ENCODE measurements at places on chromosomes 11 and 22. TPM values are rescaled to one million over a fixed set of nuclear protein-coding genes. Genes with fewer than 3 reads are reported as not detected.

- no peak for DNase-seq
- peaks cover 5% of the 10 kb centered on the region for H3K4me1 ChIP-seq
- no peaks in the 10 kb centered on the region for H3K27me3 ChIP-seq
Observed at GRCh38 chr11:12052676-12053605, 44.5 kb upstream of the DKK3 start.

DNA sequence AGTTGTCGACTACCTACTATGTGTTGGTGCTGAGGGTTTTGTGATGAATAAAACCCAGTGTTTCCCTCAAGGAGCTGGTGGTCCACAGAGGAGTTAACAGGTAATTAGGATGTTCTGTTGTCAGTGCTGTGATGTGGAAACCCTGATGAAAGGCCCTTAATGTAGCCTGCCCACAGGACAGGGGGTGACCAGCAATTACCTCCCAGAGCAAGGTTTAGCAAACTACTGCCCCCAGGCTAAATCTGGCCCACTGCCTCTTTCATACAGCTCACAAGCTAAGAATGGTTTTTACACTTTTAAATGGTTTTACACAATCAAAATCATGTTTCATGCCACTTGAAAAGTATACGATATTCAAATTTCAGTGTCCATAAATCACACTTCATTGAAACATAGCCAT, 536.2 kb downstream of the MIAT start:
- no peak overlapping the region for H3K4me3 ChIP-seq
- no peak for DNase-seq
- H3K27me3 ChIP-seq, result no peaks in the 10 kb centered on the region

- peak overlapping the region; percentile 24 for H3K27ac ChIP-seq
- H3K4me1 ChIP-seq, result peaks cover 18% of the 10 kb centered on the region
- DNase-seq, result peak; percentile 52
Observed at GRCh38 chr22:32531931-32532819, 57.6 kb downstream of the FBXO7 start.

Gene EXPH5
- total RNA-seq, result 5.6 TPM

GRCh38 chr11:129209891-129210830, 18.0 kb upstream of the ARHGAP32 start:
- no peak overlapping the region for H3K27ac ChIP-seq
- no peaks in the 10 kb centered on the region for H3K27me3 ChIP-seq
- no peak for DNase-seq
- H3K36me3 ChIP-seq, result no peaks in the 10 kb centered on the region
- no peak overlapping the region for H3K4me3 ChIP-seq

- H3K36me3 ChIP-seq, result no peaks in the 10 kb centered on the region
- H3K27me3 ChIP-seq, result no peaks in the 10 kb centered on the region
- no peak overlapping the region for H3K27ac ChIP-seq
- H3K4me3 ChIP-seq, result no peak overlapping the region
Observed at GRCh38 chr11:70506986-70507385, 108.7 kb downstream of the CTTN start.

DNA sequence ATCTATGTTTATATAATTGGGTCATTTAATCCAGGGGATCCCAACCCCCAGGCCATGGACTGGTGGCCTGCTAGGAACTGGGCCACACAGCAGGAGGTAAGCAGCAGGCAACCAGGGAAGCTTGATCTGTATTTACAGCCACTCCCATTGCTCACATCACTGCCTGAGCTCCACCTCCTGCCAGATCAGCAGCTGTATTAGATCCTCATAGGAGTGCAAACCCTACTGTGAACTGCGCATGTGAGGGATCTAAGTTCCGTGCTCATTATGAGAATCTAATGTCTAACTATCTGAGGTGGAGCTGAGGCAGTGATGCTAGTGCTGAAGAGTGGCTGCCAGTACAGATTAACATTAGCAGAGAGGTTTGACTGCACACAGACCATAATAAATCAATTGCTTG, 32.8 kb downstream of the MS4A2 start:
- H3K27ac ChIP-seq, result no peak overlapping the region
- peak; percentile 0 for DNase-seq
- no peaks in the 10 kb centered on the region for H3K36me3 ChIP-seq
- peaks cover 25% of the 10 kb centered on the region for H3K4me1 ChIP-seq
- no peaks in the 10 kb centered on the region for H3K27me3 ChIP-seq
- H3K4me3 ChIP-seq, result no peak overlapping the region

DNA sequence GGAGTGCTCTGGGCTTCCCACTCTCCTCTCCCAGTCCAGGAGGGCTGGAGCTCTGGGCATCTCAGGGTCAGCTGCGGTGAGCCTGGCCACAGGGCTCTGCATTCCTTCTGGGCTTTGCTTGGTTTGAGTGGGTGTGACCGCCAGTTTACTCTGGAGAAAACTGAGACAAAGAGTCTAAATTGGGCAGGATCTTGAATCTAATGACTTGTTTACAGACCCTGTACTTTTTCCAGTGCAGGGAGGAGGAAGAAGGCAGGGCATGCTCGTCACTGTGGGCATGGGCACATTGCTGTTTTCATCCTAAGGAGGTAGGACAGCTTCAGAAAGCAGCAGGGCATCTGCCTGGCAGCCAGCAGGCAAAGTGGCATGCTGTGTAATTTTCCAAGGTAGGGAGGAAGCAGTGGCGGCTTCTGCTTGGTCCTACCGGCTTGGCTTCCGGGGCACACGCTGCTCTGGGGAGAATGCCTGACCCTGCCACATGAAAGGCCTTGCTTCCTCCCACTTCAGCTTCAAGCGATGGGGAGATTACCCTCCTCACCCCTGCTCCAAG, 22.9 kb downstream of the FLI1 start:
- H3K27me3 ChIP-seq, result peaks cover 39% of the 10 kb centered on the region
- no peaks in the 10 kb centered on the region for H3K36me3 ChIP-seq
- peaks cover 19% of the 10 kb centered on the region for H3K4me1 ChIP-seq
- no peak overlapping the region for H3K27ac ChIP-seq
- H3K4me3 ChIP-seq, result no peak overlapping the region

DNA sequence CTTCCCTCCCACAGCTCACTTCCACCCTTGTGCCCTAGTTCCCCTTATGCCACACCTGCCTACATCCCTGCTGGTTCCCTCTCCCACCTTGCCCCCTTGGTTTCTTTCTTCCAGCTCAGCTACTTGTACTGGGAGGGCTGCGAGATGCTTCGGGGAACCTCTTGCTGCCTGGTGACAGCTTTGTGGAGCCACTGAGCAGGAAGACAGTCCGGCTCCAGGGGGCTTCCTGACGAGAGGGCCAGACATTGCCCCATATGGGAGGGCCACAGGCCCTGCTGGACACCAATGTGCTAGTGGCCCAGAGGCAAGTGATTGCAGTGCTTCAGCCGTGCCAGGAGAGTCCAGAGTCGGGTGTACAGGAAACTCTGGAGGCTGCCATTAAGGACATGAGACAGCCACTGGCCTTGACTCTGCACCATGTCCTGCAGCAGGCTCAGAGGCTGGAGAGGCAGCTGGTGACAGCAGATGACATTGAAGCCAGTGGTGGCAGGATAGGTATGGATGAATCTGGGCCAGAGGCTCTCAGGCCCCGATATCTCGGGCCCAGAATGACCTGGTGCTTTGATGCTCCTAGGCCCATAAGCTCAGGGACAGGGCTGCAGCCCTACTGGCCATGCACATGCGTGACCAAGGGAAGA, 54.3 kb downstream of the BTG4 start:
- H3K4me3 ChIP-seq, result no peak overlapping the region
- no peaks in the 10 kb centered on the region for H3K36me3 ChIP-seq
- no peak overlapping the region for H3K27ac ChIP-seq
- no peaks in the 10 kb centered on the region for H3K4me1 ChIP-seq
- no peak for DNase-seq

Gene SCN4B
- total RNA-seq, result 0.21 TPM

- H3K27ac ChIP-seq, result no peak overlapping the region
Observed at GRCh38 chr11:96036863-96037262, 113.0 kb upstream of the MTMR2 start.

Gene IRAG1
- total RNA-seq, result 7.3 TPM

GRCh38 chr11:126519764-126520734, 164.6 kb downstream of the ST3GAL4 start:
- no peaks in the 10 kb centered on the region for H3K4me1 ChIP-seq
- no peak overlapping the region for H3K27ac ChIP-seq
- no peaks in the 10 kb centered on the region for H3K36me3 ChIP-seq
- H3K27me3 ChIP-seq, result no peaks in the 10 kb centered on the region

DNA sequence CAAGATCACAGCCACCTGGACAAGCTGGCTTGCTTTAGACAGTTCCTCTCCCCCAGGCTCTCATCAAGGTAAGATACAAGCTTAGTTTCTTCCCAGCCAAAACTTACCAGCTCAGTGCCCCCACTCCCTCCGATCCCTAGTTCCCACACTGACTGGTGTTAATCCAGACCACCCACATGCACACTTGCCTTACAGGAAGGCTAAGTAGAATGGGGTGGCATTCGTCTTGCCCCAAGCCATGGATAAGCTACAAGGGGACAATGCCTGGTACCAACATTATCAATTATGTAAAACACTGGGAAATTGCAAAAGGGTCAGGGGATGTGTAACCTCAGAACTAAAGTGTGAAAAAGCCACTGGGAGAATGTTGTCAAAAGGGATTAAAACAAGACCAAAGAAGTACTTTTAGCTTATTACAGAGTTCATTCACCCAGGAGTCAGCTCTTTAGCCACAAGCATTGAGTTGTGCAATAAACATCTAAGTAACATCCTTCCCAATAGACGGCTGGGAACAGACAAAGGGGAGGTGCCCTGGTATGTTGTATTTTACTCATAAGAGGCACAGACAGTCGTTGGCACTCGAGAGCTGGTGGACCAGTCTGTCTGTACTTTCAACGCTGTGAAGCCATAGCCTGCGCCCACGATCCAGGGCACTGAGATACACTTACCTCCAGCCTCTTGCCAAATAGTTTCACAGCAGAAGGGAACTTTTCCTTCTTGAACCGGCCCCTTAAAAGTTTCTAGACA, 1.1 kb downstream of the DHCR7 start:
- DNase-seq, result peak; percentile 85
- no peaks in the 10 kb centered on the region for H3K27me3 ChIP-seq
- peaks cover 7% of the 10 kb centered on the region for H3K4me1 ChIP-seq
- peaks cover 26% of the 10 kb centered on the region for H3K36me3 ChIP-seq

Gene MS4A3
- not detected for total RNA-seq

- peaks cover 18% of the 10 kb centered on the region for H3K4me1 ChIP-seq
- no peaks in the 10 kb centered on the region for H3K27me3 ChIP-seq
- DNase-seq, result no peak
- H3K4me3 ChIP-seq, result no peak overlapping the region
- H3K27ac ChIP-seq, result peak overlapping the region; percentile 91
- H3K36me3 ChIP-seq, result no peaks in the 10 kb centered on the region
Observed at GRCh38 chr11:69906453-69906907, 87.3 kb upstream of the FGF3 start.

- H3K4me3 ChIP-seq, result no peak overlapping the region
- no peak overlapping the region for H3K27ac ChIP-seq
- no peaks in the 10 kb centered on the region for H3K36me3 ChIP-seq
- H3K4me1 ChIP-seq, result no peaks in the 10 kb centered on the region
- no peaks in the 10 kb centered on the region for H3K27me3 ChIP-seq
- no peak for DNase-seq
Observed at GRCh38 chr11:64339286-64339685, 718 bp upstream of the CCDC88B start.

Gene THOC5
- total RNA-seq, result 41.3 TPM

DNA sequence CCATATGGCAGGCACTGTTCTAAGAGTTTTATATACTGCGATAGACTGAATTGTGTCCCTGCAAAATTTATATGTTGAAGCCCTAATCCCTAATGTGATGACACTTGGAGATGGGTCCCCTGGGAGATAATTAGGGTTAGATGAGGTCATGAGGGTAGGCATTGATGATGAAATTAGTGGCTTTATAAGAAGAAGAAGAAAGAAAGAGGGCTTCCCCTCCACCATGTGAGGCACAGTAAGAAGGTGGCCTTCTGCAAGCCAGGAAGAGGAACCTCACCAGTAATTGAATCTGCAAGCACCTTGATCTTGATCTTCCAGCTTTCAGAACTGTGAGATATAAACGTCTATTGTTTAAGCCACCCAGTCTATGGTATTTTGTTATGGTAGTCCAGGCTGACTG, 46.6 kb upstream of the TENM4 start:
- no peaks in the 10 kb centered on the region for H3K27me3 ChIP-seq
- no peak overlapping the region for H3K4me3 ChIP-seq
- no peaks in the 10 kb centered on the region for H3K4me1 ChIP-seq
- H3K27ac ChIP-seq, result no peak overlapping the region

GRCh38 chr11:46338636-46338987, 8.7 kb upstream of the DGKZ start:
- no peak overlapping the region for H3K4me3 ChIP-seq
- H3K27me3 ChIP-seq, result peaks cover 3% of the 10 kb centered on the region
- peaks cover 35% of the 10 kb centered on the region for H3K4me1 ChIP-seq
- peak overlapping the region; percentile 79 for H3K27ac ChIP-seq
- no peaks in the 10 kb centered on the region for H3K36me3 ChIP-seq

GRCh38 chr11:129733981-129734380, 81.7 kb upstream of the TMEM45B start:
- H3K27me3 ChIP-seq, result peaks cover 4% of the 10 kb centered on the region
- no peak overlapping the region for H3K27ac ChIP-seq
- H3K36me3 ChIP-seq, result no peaks in the 10 kb centered on the region
- H3K4me3 ChIP-seq, result no peak overlapping the region
- no peak for DNase-seq

GRCh38 chr11:113638376-113638775, 67.7 kb downstream of the TMPRSS5 start:
- H3K27me3 ChIP-seq, result no peaks in the 10 kb centered on the region
- no peak overlapping the region for H3K4me3 ChIP-seq
- H3K4me1 ChIP-seq, result no peaks in the 10 kb centered on the region
- no peak for DNase-seq

- peak; percentile 91 for DNase-seq
- H3K4me1 ChIP-seq, result peaks cover 15% of the 10 kb centered on the region
- H3K4me3 ChIP-seq, result no peak overlapping the region
- H3K36me3 ChIP-seq, result no peaks in the 10 kb centered on the region
- peak overlapping the region; percentile 95 for H3K27ac ChIP-seq
- H3K27me3 ChIP-seq, result no peaks in the 10 kb centered on the region
Observed at GRCh38 chr11:123137431-123138224, 57.4 kb downstream of the CLMP start.

DNA sequence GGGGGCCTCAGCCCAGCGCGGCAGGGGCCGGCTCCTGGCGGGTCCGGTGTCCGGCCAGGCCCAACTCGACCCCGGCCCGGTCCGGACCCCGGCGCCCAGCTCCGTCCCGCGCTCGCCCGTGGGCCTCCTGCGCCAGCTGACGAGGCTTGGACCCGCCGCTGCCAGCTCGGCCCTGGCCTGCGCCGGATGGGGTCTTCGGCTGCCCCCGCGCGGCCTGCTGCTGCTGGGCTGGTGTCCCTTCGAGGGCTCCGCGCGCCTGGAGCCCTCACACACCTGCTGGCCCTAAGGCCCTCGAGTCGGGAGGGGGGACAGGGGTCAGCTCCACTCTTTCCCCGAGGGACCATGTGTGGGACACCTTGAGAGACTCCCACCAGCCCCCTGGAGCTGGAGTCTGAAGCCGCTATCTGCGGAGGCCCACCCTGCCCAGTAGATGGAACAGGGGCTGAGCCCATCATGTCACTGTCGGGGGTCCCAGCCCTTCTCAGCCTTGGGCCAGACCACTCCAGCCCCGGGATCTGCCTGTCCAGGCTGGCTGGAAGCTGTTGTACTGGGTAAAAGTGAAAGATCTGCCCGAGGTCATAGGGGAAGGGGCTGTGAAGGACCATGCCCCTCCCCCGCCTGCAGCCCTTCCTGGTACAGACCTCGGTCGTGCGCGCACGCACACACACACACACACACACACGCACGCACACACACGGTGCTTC, 768 bp upstream of the CDKN1C start:
- DNase-seq, result peak; percentile 85
- peaks cover 12% of the 10 kb centered on the region for H3K4me1 ChIP-seq
- peak overlapping the region; percentile 19 for H3K27ac ChIP-seq
- peak overlapping the region; percentile 13 for H3K4me3 ChIP-seq
- H3K36me3 ChIP-seq, result no peaks in the 10 kb centered on the region
